ENCODE measurements at places on chromosomes 13 and 19. TPM values are rescaled to one million over a fixed set of nuclear protein-coding genes. Genes with fewer than 3 reads are reported as not detected.
A peak's percentile ranks its signal among the peaks of the same experiment; 100 is the strongest.

The ZNF222 gene
- 4.0 TPM for total RNA-seq

GRCh38 chr19:6021878-6022569, 44.1 kb upstream of the RANBP3 start:
- peak; percentile 25 for DNase-seq

The LGALS4 gene
- not detected for total RNA-seq

- DNase-seq = peak; percentile 12
These were observed 58.0 kb downstream of the ABCC4 start for GRCh38 chr13:95243207-95243606.

GRCh38 chr19:45154064-45154827, 6.5 kb downstream of the NKPD1 start:
- peak; percentile 76 for DNase-seq

The C3 gene
- total RNA-seq = 0.77 TPM

Measured in astrocyte (in vitro differentiated cells and primary cell).